ENCODE measurements at places on chromosomes 5 and 9.
A peak's percentile ranks its signal among the peaks of the same experiment; 100 is the strongest.

GRCh38 chr9:35952526-35953191, 5.3 kb downstream of the OR2S2 start:
- DNase-seq: no peak

- no peak for DNase-seq
These were observed 2.5 kb upstream of the KDM3B start for GRCh38 chr5:138349852-138350562.

DNA sequence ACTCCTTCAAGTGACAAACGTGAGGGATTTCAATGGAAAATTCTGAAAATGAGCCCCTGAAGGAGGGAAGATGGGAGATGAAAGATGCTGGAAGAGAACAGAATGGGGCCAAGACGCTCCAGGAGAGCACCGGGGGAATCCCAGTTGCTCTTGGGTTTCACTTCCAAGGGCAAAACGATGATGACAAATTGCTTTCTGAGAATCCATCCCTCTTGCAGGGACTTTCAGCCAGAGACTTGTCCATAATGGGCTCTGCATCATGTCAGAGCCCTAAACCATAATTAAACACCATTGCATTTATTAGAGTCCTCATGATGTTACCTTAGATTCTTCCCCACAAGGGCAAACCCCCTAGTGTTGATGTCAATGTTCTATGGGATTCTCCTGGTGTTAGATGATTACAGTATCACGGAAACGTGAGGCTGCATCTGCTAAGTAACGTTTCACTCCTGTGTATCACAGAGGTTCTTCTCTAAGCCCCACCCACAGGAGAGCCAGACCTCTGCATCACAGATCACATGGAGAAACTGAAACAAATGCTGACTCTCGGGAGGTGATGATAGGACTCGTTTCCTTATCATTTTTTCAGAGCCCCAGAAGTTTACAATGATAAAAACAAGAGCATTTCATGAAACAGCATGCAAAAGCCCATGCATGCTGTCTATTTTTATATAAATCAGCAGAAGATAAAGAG, 114.4 kb downstream of the TENT4A start:
- DNase-seq: peak; percentile 10

DNA sequence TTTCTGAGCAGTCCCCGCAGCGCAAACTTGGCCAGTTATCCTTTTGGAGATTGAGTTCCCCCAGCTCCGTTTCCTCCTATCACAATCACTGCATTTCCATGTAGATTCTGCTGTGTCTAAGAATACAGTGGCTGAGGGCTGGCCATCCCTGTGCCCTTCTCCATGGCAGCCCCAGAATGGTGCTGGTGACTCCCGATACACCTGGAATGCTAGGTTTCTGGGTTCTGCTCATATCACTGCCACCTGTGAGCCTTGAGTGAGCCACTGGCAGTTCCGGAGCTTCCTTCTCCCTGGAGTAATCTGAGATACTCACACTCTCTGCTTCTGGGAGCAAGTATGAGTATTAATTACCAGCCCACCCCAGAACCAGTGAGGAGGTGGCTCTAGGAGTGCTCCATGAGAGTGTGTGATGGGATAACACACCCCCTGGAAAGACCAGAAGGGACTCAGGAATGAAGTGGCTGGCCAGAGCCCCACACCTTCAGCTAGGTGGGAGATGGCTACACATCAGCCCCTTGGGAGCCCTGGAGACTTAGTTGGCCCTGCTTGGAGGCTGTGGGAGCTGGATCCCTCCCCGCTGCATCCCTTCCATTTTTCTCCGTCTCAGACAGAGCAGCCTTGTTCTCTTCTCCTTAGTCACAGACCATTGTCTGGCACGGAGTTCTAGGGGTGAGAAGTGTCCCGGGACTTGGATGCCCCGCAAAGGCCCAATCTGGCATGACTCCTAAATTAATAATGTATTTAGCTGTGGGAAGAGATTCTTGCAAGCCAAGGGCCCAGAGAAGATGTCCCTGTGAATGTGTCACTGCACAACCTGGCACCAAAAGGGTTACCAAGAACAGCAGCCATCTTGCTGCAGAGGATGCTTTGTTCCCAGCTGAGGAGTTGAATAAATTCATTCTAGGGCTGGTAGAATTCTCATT, 4.9 kb downstream of the PCDHGC5 start:
- no peak for DNase-seq

DNA sequence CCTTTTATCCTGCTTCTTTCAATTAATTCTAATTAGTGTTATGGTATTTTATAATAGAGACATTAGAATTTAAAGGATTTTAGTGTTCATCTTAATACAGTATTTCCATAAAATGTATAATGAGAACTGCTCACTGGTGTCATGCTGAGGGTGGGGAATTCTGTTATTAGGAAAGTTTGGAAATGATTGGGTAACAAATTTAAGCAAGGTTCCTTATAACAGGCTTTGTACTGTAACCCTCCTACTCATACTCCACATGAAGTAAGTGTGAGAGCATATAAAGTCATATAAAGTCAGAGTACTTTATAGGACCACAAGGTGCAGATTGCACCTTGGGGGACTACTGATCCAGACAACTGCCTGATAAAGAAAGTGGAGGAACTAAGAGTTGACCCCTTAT, 42.2 kb downstream of the SV2C start:
- DNase-seq: no peak

DNA sequence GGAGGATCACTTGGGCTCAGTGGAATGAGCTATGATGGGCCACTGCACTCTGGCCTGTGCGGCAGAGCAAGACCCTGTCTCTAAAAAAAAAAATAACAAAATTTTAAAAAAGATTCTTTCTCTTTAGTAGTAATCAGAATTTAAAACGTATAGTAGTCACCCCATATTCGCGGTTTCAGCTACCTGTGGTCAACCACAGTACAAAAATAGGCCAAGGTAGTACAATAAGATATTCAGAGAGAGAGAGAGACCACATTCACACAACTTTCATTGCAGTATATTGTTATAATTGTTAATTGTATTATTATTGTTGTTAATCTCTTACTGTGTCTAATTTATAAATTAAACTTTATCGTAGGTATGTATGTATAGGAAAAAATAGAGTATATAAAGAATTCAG, 18.7 kb downstream of the INIP start:
- DNase-seq: no peak

DNA sequence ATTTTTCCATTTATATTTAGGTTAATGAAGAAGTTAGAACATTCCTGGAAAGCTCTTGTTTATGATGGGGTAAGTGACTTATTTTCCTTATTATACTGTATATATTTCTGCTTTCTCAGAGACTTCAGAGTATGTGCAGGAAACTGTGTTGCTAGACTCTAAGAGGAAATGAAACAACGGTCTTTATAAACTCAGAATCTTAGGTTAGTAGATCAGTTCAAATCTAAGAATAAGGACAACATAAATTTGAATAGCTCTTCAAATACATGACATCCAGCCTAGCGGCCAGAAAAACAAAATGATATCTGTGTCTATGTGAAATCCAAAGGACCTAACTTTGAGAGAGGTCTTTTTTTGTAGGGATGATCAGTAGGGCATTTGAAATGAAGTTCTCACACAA, 94.3 kb downstream of the PRKACG start:
- DNase-seq: no peak

DNA sequence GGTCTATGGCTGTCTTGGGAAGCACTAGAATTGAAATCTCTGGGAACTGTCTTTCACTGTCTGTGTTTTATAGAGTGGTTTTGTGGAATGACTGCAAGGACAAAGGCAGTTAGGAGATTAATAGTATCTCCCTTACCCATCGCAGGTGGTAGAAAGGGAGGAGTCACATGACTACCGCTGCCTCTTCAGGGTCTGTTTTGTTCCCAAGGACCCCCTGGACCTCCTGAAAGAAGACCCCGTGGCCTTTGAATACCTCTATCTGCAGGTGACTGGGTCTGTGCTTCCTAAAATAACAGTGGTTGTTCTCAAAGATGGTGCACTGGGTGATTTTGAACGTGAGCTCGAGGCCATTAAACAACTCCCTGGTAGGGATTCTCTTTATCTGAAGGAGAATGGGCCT, 22.8 kb upstream of the TRMT10B start:
- DNase-seq: no peak

- DNase-seq: peak; percentile 94
These were observed at the start of gene RNF130 for GRCh38 chr5:180071531-180072255. RNF130 (minus strand) TSS chr5:180071759; CDS start chr5:180071702, 57 bp downstream.

GRCh38 chr5:35776757-35777156, 79.9 kb upstream of the IL7R start:
- no peak for DNase-seq

DNA sequence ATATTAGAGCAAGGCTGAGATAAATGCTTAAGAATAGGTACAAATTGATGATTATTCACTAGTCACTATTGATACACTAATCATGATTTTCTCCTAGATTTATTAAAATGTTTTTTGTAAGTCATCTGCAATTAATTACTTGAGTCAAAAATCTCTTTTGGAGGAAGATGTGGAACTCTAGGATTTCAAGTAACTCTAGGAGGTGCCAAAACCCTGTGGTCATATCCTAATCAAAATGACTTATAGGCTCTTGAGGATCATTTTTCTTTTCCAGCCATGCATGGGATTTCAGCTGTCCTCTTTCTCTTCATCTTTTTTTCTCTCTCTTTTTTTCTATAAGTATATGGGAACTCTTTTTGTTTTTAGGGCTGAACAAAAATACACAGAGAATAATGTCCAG, 141.8 kb upstream of the CD180 start:
- DNase-seq: no peak

GRCh38 chr5:34691326-34691725, 35.2 kb downstream of the RAI14 start:
- DNase-seq: no peak

GRCh38 chr9:76637416-76637815, 126.8 kb upstream of the PCA3 start:
- DNase-seq: no peak

GRCh38 chr5:123700624-123701287, 188.8 kb downstream of the CSNK1G3 start:
- DNase-seq: no peak

GRCh38 chr5:74541381-74541781, 99.1 kb downstream of the ENC1 start:
- DNase-seq: no peak

DNA sequence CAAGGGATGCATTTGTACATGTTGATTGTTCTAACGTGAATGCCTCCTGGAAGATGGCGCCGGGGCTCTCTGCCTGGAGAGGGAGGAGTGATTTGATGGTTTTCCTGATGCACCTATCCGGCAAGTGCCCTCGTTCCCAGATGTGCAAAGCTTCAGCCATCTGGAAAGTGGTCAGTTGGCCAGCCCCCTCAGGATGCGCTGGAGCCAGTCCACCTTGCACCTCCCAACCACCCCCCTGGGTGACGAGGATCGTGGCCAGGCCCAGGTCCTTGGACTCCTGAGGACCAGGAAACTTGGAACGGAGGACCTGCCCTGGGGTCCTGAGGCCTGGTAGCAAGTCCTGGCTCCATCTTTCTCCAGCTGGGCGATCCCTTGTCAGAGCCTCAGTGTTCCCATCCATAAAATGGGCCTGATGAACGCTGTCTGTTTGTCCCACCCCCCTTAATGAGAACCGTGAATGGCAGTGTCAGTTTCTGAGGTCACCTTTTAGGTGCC, 23.6 kb upstream of the RNU6ATAC start:
- peak; percentile 2 for DNase-seq

- no peak for DNase-seq
These were observed 12.6 kb downstream of the CAVIN4 start for GRCh38 chr9:100590481-100590880.

GRCh38 chr5:72519111-72519510, 11.9 kb upstream of the ZNF366 start:
- no peak for DNase-seq

DNA sequence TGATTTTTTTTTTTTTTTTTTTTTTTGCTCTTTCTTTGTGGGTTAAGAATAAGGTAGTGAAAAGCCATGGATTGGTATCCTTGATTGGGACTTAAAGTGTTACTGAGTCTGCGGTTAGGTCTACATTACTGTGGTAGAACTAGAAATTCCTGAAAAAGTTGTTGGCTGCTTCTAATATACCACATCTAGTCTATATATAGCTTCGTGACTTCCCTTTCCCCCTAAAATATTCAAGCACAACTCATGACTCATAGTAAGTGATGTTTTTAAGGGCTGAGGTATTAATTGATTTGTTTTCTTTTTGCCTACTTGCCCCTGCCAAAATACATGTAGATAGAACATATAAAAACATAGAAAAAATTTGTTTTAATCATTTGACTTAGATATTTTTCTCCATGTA, 247.6 kb downstream of the TMEM232 start:
- DNase-seq: no peak

DNA sequence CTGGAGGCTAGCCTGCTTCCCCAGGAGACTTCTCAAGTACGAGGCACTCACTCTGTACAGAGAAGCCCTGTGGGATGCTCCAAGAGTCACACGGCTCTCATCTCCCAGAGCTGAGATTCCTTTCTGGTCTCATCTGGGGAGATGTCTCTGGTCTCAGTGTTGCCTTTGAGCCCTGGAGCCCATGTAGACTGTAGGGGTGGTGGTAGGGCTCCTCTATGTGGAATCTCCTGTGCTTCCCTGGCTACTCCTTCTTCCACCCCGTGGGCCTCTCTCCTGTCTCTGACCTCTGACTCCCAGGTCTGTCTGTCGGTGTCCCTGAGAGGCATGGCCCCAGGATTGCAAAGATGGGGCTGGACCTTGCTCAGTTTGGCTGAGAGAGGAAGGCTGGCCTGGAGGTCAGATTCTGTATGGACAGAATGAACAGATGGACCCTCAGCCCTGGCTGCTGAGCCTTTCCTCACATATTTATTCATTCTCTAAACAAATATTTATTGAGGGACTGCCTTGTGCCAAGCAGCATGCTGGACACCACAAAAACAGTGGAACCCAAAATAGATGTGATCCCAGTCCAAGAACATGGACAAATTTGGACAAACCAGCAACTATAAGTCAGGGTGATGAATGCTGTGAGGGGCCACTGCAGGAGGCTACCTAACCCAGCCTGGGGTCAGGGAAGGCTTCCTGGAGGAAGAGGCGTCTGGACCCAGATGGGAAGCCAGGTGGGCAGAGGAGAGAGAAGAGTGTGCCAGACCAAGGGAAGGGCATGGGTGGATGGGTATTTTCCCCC, 2.6 kb downstream of the CCL19 start:
- no peak for DNase-seq

DNA sequence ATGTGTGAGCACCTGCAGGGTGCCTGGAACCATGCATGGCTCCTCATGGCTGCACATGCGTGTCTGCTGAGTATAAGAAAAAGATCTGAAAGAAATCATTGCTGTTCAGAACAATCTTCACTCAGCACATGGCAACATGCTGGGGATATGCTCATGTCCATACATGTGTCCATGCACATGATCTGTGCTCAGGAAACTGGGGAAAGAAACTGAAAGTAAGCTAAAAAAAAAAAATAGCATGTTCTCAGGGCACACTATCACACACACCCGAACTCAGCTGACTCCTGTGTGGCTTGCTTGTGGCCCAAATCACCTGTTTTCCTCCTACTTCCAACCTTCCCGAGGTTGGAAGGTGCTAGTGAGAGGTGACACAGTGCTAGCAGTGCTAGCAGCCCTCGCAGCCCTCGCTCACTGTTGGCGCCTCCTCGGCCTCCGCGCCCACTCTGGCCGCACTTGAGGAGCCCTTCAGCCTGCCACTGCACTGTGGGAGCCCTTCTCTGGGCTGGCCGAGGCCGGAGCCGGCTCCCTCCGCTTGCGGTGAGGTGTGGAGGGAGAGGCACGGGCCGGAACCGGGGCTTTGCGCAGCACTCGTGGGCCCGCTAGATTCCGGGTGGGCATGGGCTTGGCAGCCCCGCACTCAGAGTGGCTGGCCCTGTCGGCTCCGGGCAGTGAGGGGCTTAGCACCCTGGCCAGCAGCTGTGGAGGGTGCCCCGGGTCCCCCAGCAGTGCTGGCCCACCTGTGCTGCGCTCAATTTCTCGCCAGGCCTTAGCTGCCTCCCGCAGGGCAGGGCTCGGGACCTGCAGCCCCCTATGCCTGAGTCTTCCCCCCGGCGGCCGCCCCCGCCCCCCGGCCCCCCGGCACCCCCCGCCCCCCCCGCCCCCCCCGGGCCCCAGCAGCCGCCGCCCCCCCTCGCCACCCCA, 76.0 kb downstream of the GADD45G start:
- no peak for DNase-seq

Measured in stimulated activated naive CD8-positive, alpha-beta T cell treated with anti-CD3 and anti-CD28 coated beads, Interleukin-15, Interleukin-2, amounts not matched to agents 100 U/mL and 50 U/mL, for 24 hours (primary cell).